ENCODE measurements at places on chromosomes 4 and X.

DNA sequence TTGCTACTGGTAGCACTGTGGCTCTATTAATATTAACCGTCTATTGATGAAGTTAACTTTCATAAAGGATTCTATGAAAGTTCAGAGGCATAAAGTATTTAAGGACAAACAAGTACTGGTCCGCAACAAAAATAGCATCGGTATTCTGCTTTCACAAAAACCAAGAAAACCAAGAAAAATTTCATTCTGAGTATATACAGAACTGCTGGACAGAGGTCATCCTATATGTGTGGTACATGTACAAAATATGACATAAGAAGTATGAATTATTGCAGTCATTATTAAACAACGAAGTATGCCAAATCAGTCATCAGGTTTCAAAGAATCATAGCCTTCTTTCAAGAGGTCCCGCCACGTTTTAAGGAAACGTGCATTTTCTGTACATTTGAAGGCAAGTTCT lies 2.4 kb downstream of the C4orf46 start:
- no peak for DNase-seq

GRCh38 chr4:93710101-93710846 lies 118.3 kb upstream of the ATOH1 start:
- no peak for DNase-seq

GRCh38 chr4:130419211-130419975 lies 1323.4 kb downstream of the C4orf33 start:
- no peak for DNase-seq

DNA sequence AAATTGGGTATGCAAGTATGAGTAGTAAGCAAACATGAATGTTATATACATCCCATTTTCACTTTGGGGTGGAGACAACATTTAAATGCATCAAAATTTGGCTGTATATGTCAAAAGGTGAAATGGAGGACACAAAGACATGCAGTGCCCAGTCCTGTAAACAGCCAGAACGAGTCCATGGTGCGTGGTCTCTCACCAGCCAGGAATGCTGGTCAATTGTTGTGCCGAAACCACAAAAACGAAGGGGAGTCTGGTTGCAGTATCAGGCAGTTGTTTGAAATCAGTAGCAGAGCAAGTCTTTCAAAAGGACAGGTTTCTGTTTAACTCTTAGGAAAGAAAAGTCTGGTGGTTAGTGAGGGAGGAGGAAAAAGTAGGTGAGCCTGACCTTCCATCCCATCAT lies 22.3 kb upstream of the RNF150 start:
- DNase-seq = no peak

- no peak for DNase-seq
These were observed 16.4 kb downstream of the PLP1 start for GRCh38 chrX:103792916-103793544.

DNA sequence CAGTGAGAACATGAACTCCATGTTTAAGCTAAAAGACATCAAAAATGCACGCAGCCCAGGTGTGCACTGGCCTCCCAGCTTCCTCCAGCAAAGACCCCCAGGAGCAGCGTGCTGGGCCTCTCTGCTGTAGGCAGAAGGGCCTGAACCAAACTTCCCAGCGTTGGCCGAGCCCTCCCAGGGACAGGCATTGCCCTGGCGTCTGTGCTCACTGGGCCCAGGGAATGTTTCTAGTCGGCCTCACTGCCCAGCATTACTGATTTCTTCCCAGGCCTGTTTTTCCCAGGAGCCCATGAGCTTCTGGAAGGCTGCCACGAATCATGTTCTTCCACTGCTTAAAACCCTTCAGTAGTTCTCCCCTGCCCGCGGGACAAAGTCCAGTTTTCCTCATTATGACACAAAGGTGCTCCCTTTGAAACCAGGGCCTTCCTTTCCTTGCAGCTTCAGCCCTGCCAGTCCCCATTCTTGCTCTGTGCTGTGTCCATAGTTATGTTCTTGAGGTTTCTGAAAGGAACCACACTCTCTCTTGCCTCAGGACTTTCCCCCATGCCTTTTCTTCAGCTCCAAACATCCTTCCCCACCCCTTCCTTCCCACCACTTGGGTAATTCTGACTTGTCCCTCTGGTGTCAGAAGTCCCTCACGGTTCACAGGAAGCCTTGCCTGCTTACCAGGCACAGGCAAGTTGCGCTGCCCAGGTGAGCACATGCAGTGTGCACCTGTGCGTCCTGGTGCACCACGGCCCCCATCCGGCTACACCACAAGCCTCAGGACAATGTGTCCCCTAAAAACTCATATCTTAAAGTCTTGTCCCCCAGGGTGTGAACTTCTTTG lies 93.4 kb upstream of the ENPP6 start:
- no peak for DNase-seq

DNA sequence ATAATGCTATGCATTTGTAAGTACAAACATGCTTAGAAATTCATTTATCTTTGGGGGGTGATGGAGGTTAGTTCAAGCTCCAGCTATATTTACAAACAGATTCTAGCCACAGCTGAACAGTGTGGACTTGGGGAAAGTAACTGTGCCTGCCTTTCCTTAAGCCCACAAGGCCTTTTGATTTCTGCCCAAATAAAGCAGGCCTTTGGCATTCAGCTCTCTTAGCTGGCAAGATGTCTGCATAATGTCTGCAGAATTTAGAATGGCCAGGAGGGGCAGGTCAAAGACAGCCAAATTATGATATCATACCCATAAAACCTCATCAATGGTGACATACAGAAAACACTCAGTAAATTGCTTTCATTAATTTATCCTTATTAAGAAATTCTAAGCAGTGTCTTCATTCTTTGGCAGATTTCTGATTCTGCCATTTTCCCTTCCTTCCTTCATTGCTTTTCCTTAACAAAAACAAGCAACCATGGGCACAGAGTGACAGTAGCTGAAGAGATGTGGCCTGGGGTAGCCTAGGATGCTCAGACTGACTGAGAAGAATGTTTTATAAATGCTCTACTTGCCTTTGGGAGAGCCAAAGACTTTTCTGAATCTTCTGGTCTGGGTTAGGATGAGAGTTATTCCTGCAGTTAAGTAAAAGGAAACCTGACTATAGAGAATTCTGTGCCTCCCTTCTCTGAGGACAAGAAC lies 538.7 kb upstream of the NR3C2 start:
- DNase-seq = no peak

DNA sequence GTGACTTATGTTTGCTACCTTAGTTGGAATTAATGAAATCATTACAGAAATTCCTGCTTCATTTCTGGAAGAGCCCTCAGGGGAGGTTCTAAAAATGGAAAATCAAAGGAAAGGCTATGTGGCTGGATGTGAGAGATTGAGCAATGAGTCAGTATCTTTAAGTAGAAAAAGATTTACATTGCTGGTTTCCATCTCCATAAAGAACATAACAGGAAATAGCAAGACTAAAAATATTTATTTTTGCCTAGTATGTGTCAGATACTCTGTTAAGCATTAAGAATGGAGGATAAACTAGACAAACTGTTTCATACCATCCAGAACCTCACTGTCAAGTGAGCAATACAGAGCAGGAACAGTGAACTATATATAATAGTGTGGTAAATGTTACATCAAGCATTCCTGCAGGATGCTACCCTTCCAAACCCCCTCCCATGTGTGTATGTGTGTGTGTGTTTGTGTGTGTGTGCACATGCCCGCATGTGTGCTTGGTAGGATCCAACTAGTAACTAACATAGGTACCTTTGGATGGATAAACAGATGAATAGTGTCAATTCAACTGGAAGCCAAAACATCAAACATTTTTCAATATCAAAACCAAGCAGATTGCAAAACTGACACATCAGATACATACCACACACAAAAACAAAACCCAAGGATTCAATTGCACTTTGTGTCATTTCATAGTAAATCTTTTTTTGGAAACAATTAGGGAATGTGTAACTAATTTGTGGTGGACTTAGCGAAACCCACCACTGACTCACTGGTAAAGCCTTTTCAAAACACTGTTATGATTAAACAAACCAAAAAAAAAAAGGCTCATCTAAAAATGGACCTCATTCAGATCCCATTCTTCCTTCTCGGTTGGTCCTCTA lies 223.4 kb downstream of the SHROOM3 start:
- no peak for DNase-seq

DNA sequence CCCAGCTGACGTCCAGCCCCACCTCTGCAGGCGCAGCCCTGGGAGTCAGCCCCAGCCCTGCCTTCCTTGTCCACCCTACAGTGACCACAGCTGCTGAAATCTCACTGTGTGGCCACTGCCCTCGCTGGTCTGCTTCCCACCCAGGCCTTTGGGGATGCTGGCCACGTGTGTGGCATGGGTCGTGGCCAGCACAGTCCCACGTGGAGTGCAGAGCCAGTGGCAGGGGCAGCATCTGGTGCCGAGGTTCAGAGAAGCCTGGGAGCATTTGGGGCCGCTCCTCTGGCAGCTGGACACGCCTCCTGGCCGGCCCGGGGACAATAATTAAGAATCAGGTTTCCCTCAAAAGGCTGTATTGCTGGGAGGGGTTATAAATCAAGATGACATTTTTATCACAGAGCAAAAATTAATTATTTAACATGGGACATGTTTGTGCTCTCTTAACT lies 92.1 kb downstream of the HMX1 start:
- no peak for DNase-seq

GRCh38 chrX:45372151-45372550 lies 171.5 kb upstream of the DIPK2B start:
- no peak for DNase-seq

GRCh38 chr4:164753873-164754488 lies at the start of gene SMIM31:
TSS of gene SMIM31 (plus strand) at chr4:164754131. CDS start at chr4:164770444, 16,313 bp downstream.
- DNase-seq = no peak

- no peak for DNase-seq
These were observed 56.6 kb downstream of the KIF4A start for GRCh38 chrX:70346418-70347070.

GRCh38 chrX:66602381-66602938 lies 36.4 kb downstream of the EDA2R start:
- no peak for DNase-seq

GRCh38 chrX:108516184-108516583 lies 76.5 kb downstream of the COL4A5 start:
- DNase-seq = no peak

- no peak for DNase-seq
These were observed 13.2 kb downstream of the GALNT7 start for GRCh38 chr4:173181848-173182247.

- DNase-seq = no peak
These were observed 25.9 kb downstream of the SMIM31 start for GRCh38 chr4:164779811-164780216.

DNA sequence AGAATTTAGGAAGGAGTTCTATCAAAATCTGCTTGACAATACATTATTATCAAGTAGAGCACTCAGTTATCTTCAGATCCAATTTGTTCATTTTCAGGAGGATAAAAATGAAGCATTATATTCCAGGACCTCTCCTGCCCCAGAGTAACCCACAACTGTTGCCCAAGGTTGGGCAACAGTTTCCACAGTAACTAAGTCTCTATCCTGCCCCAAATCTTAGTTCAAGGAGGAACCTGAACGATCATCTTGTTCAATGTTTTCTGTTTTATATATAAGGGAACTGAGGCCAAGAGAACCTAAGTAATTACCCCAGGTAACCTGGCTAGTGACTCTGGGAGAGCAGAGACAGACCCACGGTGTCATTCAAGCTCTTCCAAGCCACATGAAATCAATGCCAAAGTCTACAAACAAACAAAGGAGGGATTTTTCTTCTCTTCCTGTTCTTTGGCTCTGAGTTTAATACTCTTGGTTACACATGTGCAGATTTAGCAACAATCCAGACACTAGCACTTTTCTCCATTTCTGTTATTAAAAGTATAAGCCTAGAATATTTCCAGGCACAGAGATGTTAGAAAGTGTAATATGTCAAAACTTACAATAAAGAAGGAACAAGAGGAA lies 105.6 kb downstream of the C4orf51 start:
- DNase-seq = no peak

DNA sequence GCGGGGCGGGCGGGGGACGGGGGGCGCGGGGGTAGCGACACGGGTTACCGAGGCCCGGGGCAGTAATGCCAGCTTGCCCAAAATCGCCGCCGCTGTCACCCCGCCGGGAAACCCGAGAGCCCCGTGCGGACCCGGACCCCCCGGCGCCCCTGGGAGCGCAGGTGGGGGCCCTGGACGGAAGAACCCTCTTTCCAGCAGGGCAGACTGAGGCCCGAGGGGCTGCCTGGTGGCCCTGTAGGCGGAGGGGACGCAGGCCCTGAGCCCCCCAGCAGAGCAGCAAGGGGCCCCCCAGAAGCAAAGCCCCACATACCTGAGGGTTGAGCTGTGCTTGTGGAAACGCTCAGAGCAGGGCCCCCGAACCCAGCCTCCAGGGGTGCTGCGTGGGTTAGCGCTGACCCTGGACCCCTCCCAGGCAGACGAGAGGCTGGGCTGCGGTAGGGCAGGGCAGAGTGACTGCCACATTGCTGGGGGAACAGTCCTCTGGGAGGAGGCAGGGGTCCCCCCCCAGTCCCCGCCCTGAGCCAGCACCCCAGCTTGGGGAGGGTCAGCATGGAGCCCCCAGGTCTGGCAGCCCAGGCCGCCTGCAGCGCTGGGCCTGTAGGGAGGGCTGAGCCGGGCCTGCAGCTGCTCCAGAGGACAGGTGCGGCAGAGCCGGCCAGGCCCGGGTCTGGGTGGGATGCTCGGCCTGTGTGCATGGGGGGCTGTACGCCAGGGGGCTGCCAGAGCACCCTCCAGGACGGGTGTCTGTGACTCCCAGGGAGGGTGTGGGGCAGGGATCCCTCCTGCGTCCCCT lies 646 bp downstream of the DOK7 start:
- DNase-seq = no peak

DNA sequence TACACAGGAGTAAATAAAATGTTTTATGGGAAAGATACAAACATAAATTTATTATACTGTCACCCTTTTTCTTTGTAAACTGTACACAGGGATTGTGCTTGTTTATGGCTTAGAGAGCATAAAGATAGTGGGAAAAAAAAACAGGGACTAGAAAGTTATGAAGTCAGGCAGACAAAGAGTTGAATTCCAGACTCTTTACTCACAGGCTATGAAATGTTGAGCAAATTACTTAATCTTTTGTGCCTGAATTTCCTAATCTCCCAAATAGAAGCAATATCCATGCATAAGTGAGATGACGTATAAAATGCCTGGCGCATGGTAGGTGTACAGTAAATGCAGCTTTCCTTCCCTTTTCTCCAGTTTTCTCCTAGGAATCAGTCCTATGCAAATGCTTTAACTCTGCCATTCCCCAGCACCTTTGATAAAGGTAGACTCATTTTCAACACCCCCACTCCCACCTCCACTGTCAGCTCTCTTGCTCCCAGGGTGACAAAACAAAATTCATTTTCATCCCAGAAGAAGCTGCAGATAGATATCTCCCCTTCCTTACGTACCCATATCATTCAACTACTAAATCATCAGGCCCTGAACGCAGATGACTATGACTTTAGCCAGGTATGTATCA lies 44.5 kb upstream of the BTC start:
- no peak for DNase-seq

DNA sequence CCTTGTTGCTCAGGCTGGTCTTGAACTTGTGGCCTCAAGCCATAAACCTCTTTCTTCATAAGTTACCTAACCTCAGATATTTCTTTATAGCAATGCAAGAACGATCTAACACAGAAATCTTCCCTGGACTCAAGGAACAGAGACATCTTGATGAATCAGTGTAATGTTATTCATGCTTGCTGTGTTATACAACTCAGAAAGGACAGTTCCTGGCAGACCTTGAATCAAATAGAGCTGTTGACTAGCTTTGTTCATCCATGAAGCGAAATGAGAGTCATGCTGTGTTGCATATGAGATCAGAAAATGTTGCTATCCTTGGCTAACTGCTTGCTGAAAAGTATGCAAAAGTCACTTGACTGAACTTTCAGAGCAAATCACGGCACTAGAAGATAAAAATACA lies 72.6 kb upstream of the ARHGAP24 start:
- DNase-seq = no peak

GRCh38 chrX:21740329-21741274 lies 17.3 kb downstream of the SMPX start:
- DNase-seq = no peak
